ENCODE measurements at places on chromosomes 1 and 21.

- no peak for DNase-seq
Measured at GRCh38 chr1:17170571-17170970, 34.4 kb upstream of the PADI1 start.

DNA sequence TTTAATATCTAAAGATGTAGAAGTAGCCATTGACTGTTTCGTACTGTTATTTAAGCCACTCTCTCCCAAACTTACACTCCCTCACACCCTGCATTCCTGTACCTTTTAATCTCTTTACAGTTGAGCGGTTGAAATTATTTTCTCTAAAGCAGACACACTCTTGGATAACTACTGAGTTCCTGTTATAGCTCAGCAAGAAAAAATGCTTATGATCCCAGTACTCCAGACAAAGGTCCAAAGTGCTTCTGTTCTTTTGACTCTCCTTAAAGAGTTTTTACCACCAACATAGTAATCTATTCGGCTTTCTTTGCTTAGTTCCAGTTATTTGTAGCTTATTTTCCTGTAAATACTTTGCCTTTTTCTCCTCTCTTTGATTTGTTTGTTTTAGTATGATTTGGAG is 100.1 kb downstream of the ATF6 start:
- no peak for DNase-seq

DNA sequence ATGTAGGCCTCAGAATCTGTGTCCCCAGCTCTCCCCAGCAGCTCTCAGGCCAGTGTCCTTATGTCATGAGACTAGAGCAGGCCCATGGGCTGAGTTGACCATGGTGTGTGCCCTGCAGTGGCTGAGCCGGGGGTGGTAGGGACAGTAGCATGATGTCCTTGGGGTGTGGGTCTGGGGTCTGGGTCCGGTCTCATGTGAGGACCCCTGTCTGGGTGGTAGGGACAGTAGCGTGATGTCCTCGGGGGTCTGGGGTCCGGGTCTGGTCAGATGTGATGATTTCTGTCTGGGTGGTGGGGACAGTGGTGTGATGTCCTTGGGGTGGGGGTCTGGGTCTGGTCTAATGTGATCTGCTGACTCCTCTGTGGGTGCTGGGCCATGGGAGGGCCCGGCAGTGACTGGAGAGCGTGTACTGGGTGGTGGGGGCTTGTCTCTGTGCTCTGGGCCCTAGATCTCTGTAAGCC is 64.5 kb downstream of the OBSCN start:
- no peak for DNase-seq

GRCh38 chr1:198691063-198691462 is 52.2 kb downstream of the PTPRC start:
- DNase-seq = no peak

DNA sequence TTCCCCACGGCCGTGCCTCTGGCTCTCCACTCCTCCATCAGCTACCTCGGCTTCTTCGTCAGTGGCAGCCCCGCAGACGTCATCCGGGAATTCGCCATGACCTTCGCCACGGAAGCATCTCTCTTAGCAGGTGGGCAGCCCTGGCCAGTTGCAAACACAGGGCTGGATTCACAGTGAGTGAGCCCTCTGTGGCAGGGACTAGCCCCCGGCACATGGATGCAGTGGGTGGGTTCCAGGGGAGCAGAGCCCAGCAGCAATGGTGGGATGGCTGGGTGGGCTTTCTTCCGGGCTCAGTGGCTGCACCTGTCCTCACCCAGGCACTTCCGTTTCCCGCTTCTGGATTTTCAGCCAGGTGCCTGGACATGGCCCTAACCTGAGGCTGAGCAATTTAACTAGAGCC is 9.4 kb downstream of the UBASH3A start:
- no peak for DNase-seq

DNA sequence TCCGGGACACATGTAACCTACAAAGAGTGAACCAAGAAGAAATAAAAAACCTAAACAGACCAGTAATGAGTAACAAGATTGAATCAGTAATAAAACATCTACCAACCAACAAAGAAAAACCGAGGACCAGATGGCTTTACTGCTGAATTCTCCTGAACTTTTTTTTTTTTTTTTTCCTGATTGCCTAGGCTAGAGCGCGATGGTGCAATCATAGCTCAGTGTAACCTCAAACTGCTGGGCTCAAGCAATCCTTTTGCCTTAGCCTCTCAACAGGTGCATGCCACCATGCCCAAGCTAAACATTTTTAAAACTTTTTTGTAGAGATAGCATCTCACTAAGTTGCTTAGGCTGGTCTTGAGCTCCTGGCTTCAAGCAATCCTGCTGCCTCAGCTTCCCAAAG is 11.2 kb upstream of the FGGY start:
- no peak for DNase-seq

GRCh38 chr1:3349161-3349967 is 105.1 kb upstream of the ARHGEF16 start:
- DNase-seq = no peak

- DNase-seq = no peak
Measured at GRCh38 chr1:203128716-203129500, 1.4 kb downstream of the ADORA1 start.

GRCh38 chr1:24909388-24909898 is 20.6 kb downstream of the RUNX3 start:
- DNase-seq = no peak

DNA sequence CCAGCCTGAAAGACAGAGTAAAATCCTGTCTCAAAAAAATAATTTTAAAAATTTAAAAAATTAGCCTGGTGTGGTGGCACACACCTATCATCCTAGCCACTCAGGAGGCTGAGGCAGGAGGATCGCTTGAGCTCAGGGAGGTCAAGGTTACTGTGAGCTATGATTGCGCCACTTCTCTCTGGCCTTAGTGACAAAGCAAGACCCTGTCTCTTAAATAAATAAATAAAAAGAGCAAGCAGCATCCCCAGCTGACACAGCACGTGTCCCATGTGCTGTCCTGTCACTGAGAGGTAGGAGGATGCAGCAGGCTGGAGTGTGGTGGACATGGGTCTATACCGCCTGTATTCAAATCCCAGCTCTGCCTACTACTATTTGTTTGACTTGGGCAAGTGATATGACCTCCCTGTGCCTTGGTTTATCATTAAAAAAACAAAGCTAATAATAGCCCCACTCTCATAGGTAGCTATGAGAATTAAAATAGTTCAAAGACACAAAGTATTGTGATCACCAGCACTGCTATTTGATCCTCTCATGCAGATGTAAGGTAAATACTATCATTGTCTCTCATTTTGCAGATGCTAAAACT is 22.2 kb upstream of the ECE1 start:
- DNase-seq = no peak

Data from left hindlimb (tissue), 1 donor.